ENCODE measurements at places on chromosomes 3 and 15.

DNA sequence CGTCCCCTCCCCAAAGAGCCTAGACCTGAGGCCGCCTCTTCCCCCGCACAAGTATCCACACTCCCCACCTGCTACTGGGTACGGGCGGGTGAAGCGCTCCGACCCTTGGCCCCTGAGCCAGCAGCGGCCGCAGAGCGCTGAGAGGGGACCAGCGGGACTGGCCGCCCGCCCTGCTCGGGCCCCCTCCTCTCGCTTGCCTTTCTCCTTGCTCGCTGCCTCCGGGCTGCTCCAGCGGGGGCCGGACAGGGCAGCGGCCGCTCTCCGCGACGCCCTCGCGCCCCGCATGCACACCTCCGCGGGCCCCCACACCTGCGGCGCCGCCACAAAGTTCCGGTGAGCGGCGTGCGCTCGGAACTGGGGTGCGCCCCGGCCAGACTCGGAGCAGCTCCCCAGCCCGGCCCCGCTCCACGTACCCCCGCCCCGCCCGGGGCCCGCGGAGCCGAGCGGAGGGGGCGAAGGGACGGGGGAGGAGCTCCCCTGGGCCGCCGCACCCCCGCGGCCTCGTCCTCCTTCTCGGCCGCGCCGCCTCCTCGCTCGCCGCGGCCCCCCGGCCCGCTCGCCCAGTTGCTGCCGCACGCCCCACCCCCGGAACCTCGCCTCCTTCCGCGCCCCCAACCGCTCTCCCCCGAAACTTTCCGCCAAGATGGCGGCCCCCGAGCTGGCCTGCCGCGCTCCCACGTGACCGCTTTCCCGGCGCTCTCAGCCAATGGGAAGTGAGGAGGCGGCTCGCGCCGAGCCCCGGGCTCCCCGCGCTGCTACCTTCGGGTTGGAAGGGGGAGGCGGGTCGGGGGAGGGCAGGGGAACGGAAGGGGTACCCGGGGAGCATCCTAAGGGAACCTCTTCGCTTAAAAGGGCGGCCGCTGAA, 704 bp downstream of the DLG1 start:
- DNase-seq = peak; percentile 48

DNA sequence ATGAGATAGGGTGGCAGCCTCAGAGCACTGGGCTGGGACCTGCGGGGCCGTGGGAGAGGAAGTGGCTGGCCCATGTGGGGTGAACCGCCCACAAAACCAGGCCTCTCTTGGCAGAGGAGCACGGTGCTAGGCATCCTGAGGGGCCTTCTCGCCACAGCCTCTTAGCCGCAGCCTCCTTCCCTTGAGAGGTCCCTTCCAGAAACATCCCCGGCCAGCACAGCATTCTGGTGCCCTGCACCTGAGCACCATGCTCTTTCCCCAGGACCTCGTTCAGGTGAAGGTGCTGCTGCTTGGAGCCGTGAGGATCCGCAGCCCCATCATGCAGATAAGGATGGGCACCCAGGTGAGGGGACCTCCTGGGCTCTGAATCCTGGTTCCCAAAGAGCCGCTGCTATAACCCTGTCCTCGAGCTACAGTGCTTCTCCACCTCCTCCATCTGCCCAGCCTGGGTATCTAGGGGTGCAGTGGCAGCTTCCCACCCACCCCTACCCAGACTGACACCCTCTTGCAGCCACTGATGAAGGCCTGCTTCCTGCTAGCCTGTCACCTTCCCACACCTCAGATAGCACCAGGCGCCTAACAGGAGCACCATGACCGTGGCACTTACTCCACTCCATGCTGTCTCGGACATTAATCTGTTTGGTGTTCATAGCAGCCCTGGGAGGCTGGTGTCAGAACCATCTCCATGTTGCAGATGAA, 11.2 kb upstream of the TXNRD3 start:
- DNase-seq = no peak

- DNase-seq = no peak
Observed at GRCh38 chr3:160184655-160185054, 40.6 kb upstream of the C3orf80 start.

DNA sequence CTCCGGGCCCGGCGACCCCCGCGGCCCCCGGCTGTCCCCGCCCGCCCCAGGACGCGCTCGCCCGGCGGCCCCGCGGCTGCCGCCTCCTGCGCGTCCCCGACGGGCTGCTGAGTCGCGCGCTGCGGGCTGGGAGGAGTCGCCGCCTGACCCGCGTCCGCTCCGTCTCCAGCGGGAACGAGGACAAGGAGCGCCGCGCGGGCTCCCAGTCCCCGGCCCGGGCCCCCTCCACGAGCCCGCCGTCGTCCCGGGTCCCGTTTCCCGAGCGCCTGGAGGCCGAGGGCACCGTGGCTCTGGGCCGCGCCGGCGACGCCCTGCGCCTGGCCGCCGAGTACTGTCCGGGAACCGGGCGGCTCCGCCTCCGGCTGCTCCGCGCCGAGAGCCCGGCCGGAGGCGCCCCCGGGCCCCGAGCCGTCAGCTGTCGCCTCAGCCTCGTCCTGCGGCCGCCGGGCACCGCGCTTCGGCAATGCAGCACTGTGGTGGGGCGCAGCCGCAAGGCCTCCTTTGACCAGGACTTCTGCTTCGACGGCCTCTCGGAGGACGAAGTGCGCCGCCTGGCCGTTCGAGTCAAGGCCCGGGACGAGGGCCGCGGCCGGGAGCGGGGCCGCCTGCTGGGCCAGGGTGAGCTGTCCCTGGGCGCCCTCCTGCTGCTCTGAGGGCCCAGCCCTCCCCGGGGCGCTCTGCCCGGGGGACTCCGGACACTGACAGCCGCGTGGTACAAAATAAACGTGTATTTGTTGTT, 1.5 kb downstream of the C2CD4A start:
- DNase-seq = no peak

DNA sequence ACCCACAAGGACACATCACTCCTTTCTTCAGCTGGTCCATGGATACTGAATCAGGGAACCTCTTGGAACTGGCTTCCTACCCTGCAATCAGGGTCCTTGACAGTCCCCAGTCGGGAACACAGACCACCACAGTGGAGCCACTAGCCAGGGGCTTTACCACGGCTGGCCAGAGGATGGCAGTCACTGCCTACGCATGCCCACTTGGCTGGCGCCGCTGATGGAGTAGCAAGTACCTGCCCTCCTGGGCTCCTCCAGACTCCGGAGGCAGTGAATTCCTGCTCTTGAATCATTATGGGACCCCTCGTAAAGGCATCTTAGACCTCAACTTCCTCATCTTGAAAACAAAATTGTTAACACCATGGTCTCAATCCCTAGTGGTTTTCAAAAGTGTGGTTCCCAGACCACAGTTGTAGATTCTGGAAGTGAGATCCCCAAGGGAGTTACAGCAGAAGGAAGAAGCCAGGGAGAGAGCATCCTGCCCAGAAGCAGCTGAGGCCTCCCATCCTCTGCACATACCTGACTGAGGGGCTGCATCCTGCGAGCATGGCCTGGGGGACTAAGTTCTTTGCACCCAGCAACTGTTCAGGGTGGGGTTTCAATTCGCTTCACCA, 9.1 kb upstream of the SKIC8 start:
- no peak for DNase-seq

DNA sequence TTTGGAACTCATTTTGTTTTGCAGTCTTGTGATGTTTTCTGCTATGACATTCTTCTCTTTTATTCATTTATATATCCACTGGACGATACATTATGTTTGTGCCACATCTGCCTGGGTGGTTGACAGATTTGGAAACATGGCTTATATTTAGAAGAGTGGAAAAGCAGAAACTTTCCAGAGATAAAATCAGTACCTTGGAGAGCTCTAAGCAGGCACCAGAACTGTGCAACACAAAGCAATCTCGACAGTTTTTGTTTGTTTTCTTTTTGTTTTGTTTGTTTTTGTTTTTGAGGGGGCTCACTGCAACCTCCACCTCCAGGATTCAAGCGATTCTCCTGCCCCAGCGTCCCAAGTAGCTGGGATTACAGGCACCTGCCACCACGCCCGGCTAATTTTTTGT, 45.5 kb downstream of the SYN2 start:
- DNase-seq = no peak

GRCh38 chr3:153285194-153285641, 123.2 kb downstream of the RAP2B start:
- DNase-seq = no peak

DNA sequence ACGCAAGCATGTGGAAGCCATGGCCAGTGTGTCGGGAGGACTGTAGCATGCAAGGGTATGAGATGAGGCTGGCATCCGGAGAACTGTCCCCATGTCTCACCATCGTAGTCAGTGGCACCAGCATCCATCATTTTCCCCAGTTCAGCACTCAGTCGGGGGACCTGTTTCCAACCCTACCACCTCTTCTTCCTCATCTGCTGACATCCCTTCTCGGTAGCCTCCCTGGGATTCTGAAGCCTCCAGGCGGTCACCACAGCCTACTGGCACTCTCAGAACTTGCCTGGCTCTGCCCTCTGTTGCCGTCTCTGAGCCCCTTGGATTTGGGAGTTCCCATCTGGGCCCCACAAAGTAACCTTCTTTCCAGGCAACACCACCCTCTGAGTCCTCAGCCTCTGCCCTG, 131.1 kb upstream of the ABHD17C start:
- no peak for DNase-seq

DNA sequence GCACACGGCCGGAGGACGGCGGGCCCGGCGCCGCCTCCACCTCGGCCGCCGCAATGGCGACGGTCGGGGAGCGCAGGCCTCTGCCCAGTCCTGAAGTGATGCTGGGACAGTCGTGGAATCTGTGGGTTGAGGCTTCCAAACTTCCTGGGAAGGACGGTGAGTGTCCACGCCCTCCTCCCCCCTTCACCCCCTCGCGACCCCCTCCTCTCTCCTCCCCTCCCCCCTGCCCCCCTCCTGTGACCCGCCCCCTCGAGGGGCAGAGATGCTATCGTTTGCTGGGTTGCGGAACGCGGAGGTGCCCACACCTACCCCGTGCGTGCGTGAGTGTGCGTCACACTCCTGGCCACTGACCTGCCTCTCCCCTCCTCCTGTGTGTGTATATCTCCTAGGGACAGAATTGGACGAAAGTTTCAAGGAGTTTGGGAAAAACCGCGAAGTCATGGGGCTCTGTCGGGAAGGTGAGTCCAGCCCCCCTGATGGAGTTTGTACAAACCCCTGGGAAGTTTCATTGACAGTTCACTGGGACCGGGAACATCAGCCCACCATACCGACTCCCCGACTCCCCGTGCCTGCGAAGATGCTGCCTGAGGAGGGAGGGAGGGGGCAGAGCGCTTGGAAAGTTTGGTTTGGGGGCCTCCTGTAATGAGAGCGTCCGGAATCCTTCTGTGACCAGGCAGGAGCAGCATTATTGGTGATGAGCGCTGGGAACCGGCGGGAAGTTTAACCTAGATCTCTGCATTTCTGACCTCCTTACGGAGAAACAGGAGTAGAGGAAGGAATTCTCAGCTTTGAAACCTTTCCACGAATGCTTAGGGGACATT, 795 bp upstream of the SCAANT1 start:
- peak; percentile 32 for DNase-seq

- DNase-seq = no peak
Observed at GRCh38 chr3:47849699-47850563, 47.0 kb downstream of the DHX30 start.

- no peak for DNase-seq
Observed at GRCh38 chr3:141083836-141084649, 32.9 kb downstream of the SPSB4 start.

DNA sequence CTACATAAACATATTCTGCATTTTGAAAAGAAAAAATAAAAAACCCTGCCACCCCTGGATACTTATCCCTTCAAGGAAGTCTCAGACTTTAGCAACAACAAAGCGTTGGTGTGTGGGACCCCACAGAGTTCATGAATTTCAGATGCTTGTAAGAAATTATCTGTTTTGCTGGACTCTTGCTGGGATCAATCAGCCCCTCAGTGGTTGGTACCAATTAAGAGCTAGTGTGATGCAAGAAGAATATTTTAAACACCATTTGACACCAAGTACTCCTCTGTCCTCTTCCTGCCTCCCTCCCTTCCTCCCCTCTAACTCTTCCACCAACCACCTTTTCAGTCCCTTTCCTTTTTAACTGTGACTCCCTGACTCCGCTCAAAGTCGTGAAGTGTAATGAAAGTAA, 51.5 kb downstream of the SST start:
- no peak for DNase-seq

GRCh38 chr15:60916032-60916678, 312.9 kb downstream of the RORA start:
- DNase-seq = no peak

DNA sequence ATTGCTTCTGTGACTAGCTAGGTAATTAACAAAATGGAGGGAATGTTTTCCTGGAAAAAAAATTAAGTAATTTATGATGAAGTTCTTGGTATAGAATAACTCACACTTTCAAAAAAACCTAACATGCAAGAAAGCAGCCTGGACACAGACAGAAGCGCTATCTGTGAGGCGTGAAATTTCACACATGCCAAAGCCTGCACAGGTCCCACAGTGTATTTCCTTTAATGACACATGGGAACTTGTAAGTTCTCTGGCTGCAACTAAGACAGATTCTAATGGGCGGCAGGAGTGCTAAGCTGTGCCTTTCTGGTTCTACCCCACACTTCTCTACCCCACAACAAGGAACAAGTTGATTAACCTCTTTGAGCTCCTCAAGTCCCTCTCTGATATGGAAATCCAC, 84.9 kb upstream of the NEO1 start:
- DNase-seq = no peak

DNA sequence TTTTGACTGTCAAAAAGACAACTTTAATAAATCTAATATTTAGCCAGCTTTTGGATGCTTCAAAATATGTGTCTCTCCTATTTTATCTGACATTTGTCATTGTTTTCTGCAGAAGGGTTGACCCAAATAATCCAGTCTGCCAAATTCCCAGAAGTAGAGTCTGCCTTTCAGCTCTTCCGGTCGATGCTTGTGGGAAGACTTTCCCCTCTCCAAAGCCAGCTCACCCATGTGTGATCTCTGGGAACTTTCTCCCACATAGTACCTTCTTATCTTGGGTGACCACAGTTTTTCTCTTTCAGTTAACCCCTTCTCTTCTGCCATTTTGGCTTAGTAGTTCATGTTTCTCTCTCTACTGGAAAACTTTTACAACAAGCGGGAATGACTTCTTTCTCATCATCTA, 94.1 kb downstream of the ASB7 start:
- no peak for DNase-seq

DNA sequence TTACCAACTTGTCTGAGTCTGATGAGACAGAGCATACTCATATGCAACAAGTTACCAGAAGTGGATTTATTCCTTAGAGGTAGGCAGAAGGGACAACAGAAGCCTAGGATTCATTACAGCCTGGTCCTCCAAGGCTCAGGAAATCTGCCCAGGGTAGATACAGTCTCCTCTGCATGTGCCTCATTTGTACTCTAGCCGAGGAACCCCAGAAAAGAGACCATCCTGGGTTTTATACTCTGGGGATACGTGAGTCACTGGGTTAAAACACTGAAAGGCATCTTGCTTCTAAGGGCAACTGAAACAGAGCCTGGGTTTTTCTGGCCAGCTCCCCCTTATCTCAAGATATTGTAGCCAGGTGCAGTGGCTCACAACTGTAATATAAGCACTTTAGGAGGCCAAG, 45.6 kb downstream of the TLNRD1 start:
- DNase-seq = no peak

DNA sequence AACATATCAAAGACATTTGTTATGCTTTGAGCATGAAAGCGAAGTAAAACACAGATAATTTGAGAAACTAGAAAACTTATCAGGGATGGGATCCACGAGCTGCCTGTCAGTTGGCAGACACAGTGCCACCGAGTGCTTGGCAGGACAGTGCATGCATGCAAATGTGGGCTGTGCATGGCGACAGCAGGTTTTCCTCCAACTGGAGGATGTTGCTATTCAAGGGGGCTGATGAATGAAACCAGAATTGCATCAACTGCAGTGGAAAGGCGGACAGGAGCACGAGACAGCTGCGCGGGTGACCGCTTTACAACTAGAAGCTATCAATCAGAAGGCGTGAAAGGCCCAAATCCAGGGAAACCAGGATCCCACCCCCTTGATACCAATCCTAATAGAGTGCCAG, 244.3 kb downstream of the NR2F2 start:
- DNase-seq = no peak
